ENCODE measurements at places on chromosomes 11 and 22.

- DNase-seq, result no peak
Measured at GRCh38 chr11:68145120-68145866, 24.1 kb upstream of the CHKA start.

DNA sequence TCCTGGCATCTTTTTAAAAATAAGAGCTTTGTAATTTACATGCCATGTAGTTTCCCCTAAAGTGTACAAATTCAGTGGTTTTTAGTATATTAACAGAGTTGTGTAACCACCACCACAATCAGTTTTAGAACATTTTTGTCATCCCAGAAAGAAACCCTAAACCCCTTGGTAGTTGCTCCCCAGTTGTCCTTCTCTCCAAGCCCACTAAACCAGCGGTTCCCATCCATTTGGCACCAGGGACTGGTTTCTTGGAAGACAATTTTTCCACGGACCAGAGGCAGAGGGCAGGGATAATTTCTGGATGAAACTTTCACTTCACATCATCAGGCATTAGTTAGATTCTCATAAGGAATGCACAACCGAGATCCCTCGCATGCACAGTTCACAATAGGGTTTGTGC lies 22.6 kb downstream of the CABIN1 start:
- DNase-seq, result no peak

GRCh38 chr11:7787239-7787638 lies 9.5 kb downstream of the OR5P2 start:
- no peak for DNase-seq

- no peak for DNase-seq
Measured at GRCh38 chr11:61297341-61297740, 2.2 kb upstream of the VWCE start.

DNA sequence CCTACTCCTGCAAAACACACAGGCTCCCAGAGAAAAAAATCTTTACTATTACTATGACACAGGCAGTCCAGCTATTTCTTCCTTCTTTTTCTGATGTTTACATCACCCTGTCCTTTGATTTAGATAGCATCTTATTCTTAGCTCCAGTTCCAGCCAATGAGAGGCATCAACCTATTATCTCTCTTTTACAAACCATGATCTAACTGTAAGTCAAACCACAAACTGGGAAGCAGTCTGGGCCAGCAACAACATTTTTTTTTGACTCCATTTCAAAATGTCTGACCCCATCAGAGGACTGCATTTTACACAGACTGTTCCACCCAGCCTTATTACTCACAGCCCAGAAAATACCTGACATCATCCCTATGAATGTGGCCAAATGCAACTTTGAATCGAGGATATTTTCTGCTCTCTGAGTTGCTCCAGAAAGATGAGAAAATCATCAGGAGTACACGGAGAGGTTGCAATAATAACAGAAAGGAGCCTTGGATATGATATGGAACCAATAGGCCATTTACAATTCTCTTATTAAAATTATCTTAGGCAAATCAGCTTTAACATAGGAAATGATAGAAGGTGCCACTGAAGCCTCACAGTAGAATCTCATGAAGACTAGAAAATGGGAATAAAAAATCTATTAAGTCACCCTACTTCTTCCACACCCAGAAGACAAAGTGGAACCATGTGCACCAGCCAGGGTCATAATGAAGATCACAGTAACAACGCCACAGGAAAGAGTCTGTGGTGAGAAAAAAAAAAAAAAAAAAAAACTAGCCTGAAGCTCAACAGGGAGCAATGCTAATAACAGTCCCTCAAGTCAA lies 21.2 kb downstream of the TBRG1 start:
- no peak for DNase-seq

GRCh38 chr11:114785820-114786219 lies 107.5 kb downstream of the NXPE2 start:
- no peak for DNase-seq

- DNase-seq, result no peak
Measured at GRCh38 chr22:49322861-49323622, 504.6 kb downstream of the BRD1 start.

All from BE2C (cell line).